ENCODE measurements at places on chromosomes 11 and 22. TPM values are rescaled to one million over a fixed set of nuclear protein-coding genes. Genes with fewer than 3 reads are reported as not detected.

OR51B4 gene
- not detected for polyA plus RNA-seq

VWCE gene
- not detected for polyA plus RNA-seq

KCNQ1OT1 gene
- 0.10 TPM for polyA plus RNA-seq

C11orf16 gene
- not detected for polyA plus RNA-seq

C11orf91 gene
- polyA plus RNA-seq: not detected

SGSM1 gene
- polyA plus RNA-seq: 0.76 TPM

TSGA10IP gene
- not detected for polyA plus RNA-seq

TAF1D gene
- 29.8 TPM for polyA plus RNA-seq

- peak; percentile 78 for DNase-seq
Observed at GRCh38 chr22:44625981-44626687, 75.9 kb upstream of the PRR5 start.

DNA sequence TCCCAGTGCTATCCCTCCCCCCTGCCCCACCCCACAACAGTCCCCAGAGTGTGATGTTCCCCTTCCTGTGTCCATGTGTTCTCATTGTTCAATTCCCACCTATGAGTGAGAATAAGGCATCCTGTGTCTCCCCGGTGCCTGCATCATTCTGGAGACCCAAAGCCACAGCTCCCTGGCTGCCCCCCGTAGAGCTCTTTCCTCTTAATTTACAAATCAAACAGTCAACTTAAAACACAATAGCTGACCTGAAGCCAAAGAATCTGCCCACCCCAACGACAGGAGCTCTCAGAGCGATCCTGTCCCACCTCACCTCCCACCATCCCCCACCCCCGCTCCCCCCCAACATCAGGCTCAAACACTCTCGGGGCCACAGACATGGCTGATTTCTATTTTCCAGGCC is 558.3 kb downstream of the BRD1 start:
- DNase-seq: no peak

GRCh38 chr11:77093056-77093891 is 9.4 kb upstream of the OMP start:
- no peak for DNase-seq

GRCh38 chr11:19160847-19161246 is 40.9 kb downstream of the CSRP3 start:
- no peak for DNase-seq

DNA sequence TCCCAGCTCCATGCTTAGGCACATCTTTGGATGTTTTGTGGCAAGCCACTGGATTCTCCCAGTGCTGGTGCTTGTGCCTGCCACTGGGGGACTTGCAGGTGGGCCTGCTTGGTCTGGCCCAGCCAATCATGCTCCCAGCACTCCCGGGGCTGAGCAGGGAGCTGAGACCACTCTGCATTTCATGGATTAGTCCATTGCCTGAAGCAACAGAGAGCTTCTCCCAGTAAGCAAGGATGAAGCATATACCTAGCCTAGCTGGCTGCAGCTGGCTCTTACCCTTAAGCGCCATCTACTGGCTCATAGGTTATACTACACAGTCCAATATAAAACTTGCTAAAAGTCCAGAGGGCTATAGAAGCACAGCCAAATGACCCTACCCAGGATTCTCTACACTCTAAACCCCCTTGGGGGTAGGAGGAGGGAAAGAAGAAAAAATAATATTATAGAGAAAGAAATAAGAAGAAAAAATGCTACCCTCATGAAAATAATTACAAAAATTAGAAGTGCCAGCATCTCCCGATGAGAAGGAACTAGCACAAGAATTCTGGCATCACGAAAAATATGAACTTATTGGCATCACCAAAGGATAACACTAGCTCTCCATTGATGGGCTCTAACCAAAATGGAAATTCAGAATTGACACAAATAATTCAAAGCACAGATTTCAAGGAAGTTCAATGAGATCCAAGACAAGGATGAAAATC is 275.3 kb downstream of the C11orf87 start:
- DNase-seq: no peak

DNA sequence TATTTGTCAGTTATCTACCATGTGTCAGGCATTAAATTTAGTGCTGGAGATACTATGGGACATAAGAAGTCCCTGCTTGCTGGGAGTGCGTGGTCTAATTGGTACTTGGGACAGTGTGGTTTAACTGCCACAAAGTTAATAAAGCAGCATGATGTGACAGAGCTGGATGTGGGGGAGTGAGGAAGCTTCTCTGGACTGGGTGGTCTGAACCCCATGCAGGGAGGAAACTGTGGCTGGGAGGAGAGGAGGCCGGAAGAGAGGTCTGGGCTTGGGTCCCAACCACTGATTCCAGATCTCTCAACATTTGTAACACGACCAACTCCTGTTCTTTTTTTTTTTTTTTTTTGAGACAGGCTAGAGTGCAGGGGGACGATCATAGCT is 37.1 kb downstream of the ST3GAL4 start:
- no peak for DNase-seq

- no peak for DNase-seq
Observed at GRCh38 chr11:18778468-18778867, 13.1 kb downstream of the PTPN5 start.

GRCh38 chr11:28089378-28089777 is 18.6 kb downstream of the KIF18A start:
- no peak for DNase-seq

GRCh38 chr11:45930031-45930794 is 7.8 kb downstream of the LARGE2 start:
- DNase-seq: peak; percentile 60

- DNase-seq: no peak
Observed at GRCh38 chr11:13972944-13973343, 10.4 kb downstream of the SPON1 start.

DNA sequence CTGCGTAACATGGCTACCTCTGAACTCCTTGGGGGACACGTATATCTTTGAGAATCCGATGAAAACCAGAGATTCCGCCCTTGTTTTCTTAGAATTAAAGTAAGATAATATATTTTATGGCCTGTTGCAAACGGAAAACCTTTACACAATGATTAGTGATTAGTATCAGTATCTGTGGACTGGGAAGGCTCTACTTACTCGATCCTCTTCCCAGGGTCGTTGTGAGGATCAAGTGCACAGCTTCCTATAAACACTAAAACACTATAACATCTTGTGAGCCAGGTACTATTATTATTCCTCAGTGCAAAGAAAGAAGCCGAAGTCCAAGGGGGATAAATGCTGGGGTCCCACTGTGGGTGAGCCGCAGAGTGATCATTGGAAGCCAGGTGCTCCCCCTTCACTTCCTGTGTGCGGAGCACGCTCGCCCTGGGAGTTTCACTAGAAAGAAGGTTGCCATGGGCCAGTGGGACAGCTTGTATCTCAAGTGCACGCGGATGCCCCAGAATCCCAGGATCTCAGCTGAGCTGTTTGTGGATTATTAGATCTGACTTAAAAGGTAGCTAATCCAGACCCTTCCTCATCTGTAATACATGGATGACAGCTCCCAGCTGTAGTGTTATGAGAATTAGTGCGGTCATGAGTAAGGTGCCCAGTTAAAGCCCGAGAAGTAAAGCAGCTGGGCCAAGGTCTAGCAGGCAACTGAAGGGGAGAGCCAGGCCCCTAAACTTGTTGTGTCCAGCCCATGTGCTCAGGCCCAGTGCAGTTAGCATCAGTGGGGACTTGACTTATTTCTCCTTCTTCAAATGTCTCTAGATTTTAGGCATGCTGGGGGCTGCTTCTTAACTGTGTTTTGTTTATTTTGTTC is 839 bp downstream of the CBY1 start:
- peak; percentile 30 for DNase-seq

DNA sequence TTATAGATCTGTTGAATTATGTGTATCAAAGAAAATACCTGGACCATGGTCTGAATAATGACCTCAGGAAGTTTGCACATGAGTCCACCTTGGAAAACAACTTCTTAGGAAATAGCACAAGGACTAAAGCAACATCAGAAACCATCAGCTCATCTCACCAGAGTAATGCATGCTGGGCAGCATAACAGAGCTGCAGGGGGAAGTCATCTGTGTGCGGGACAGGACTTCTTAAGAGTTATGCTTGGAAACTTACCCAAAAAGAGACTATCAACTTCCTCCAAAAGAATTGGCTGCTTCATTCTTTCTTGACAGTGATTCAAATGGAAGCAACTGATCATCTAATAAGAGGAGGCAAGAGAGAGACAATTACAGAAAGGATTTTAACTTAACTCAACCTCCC is 2.5 kb downstream of the OR56B4 start:
- DNase-seq: no peak

GRCh38 chr22:25203082-25203481 is 3.4 kb downstream of the CRYBB3 start:
- DNase-seq: no peak

DNA sequence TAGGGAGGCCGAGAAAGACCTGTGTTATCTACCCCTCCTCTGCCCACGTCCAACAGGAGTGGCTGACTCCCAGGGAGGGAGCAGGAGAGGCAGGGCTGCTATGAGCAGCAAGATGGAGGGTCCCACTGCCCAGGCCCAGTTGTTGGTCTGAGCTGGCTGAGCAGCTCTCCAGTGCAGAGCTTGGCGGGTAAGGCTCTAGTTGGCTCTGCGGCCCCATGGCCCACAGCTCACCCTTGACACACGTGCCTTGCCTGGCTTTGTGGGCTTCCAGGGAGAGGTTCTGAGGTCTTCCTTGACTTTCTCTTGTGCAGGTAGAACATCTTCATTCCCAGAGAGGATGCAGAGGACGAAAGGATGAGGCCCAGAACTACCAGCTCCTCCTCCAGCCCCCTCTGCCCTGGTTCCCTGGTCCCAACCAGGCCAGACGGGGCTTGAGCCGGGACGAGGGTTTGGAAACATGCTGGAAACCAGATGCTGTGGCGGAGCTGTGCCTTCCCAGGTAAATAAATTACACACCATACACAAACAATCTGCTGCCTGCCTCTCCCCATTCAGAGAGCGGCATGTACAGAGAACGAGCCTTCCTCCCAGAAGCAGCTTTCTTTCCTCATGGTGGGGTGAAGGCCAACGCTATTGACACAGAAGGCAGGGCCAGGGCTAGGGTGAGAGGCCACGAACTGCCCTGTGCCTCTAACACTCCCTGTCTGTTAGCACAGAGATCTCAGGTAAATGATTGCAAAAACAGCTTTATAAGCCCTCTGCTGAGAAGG is 48.1 kb downstream of the DSCAML1 start:
- no peak for DNase-seq

- no peak for DNase-seq
Observed at GRCh38 chr11:133918608-133919260, 38.0 kb downstream of the IGSF9B start.

DNA sequence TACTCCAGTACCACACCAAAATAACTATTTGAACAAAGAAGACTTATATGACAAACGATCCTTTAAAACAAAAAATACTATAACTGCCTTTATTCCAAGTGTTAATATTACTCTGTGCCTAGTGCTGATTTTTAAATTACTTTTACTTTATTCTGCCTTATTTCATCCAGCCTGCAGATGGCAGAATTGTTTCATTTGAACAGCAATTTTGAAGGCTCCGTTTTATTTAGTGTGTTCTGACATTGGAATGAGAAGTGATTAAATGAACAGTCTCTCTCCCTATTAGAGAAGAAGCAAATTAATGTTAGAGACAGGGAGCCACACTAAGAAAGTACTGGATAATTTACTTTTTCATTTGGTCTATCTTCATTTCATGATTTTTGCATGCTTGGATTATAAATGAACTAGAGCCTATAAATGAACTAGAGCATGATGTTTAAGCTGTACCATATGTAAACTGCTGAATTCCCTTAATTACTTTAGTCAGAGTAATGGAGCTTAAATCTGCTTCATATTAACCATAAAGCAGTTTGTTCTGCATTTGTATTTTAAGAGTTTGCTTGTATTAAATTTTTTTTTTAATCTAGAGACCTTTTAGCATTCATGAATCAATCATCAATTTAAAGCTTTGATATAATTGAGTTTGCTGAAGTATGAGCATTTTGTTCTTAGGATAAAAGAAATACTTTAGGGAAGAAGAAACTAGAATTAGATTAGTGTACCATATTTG is 9.8 kb downstream of the PDHX start:
- DNase-seq: peak; percentile 49

DNA sequence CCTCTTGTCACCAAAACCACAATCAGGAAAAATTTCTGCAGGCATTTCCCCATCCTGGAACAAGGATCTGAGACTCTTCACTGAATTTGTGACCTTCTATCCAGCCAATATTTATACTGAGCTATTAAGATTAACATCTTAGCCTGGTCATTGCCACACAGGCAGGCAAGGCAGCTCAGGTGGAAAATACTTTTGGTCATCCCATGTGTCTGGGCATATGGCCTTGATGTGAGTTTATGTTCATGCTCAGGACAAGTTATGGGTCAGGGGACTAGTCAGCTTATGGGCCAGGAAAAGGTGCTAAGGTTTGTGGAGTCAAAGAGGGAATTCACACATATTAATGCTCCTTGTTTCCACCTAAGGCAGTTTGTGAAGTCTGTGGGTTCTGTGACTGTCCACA is 124.3 kb upstream of the TOP3B start:
- DNase-seq: no peak

DNA sequence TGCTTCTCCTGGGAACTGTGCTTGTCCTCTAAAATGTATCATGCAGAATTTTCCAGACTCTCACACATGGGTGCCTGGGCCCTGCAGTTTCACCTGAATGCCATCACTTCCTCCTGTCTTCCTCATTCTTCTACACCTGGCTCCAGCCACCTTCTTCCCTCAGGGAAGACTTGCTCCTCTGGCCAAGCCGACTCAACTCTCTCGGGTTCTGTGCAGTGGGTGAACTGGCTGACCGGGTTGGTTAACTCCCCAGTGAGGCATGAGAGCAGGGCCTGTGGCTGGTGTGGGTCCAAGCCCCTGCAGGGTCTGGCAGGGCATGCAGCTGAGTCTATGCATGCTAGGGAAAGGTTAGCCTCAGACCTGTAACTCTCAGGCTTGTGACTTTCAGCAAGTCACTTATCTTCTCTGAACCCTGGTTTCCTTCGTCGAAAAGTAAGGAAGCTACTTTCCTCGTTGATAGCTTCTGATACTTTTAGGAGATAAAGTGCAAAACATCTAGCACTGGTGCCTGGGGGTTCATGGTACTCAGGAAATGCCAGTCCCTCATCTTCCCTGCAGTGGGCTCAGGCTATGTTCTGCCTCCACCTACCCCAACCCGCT is 11.9 kb downstream of the CD82 start:
- no peak for DNase-seq

GRCh38 chr22:22130953-22131608 is 113.5 kb upstream of the VPREB1 start:
- DNase-seq: no peak

GRCh38 chr11:20160425-20161229 is at the start of gene DBX1:
Gene DBX1 (minus strand): TSS chr11:20160475. CDS start chr11:20160324, 151 bp downstream.
- peak; percentile 5 for DNase-seq

GRCh38 chr11:121931748-121932352 is 184.2 kb downstream of the BLID start:
- no peak for DNase-seq

GRCh38 chr11:108606070-108606469 is 12.5 kb upstream of the EXPH5 start:
- DNase-seq: no peak

Measured in CD4-positive, alpha-beta memory T cell (primary cell).